Stimulated activated CD8-positive, alpha-beta memory T cell treated with anti-CD3 and anti-CD28 coated beads, Interleukin-7, amount 100 ng/mL, for 1 hour (primary cell): ENCODE measurements at places on chromosomes 5 and 9.

- DNase-seq = no peak
Observed at GRCh38 chr9:112261133-112261532, 72.3 kb downstream of the PTBP3 start.

GRCh38 chr5:14184725-14185124 lies 41.6 kb downstream of the TRIO start:
- no peak for DNase-seq

DNA sequence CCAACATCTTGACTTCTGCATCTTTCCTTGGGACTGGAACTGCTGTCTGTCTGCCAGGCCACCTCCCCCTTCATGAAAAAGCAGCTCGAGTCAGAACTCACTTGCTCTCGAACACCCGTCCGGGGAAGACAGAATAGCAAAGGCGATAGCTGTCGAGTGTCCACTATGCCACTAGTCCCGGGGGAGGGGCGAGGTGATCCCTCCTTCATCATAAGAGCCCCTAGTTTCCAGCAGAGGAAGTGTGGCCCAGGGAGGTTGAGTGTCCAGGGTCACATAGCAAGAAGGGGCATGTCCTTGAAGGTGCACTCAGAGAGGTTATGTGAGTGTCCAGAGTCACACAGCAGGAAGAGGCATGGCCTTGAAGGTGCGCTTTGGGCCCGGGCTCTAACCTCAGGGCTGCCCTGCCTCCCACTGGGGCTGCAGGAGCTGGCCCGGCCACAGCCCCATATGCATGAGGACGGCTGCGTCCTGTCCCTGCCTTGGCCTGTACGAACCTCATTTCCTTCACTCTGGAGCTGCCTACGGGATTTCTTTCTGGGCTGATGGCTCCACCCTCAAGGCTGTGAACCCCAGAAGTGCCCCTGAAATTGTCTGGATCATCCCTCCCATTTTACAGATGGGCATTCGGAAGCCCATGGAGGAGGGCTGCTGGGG lies 6.7 kb downstream of the DBH start:
- DNase-seq = no peak

GRCh38 chr5:1658665-1659064 lies 134.9 kb upstream of the LPCAT1 start:
- no peak for DNase-seq

GRCh38 chr5:55160493-55161209 lies 680 bp downstream of the GPX8 start:
- DNase-seq = no peak

GRCh38 chr9:88746029-88746742 lies 211.2 kb downstream of the NXNL2 start:
- no peak for DNase-seq

- no peak for DNase-seq
Observed at GRCh38 chr9:108282872-108283271, 572.9 kb downstream of the ACTL7B start.

DNA sequence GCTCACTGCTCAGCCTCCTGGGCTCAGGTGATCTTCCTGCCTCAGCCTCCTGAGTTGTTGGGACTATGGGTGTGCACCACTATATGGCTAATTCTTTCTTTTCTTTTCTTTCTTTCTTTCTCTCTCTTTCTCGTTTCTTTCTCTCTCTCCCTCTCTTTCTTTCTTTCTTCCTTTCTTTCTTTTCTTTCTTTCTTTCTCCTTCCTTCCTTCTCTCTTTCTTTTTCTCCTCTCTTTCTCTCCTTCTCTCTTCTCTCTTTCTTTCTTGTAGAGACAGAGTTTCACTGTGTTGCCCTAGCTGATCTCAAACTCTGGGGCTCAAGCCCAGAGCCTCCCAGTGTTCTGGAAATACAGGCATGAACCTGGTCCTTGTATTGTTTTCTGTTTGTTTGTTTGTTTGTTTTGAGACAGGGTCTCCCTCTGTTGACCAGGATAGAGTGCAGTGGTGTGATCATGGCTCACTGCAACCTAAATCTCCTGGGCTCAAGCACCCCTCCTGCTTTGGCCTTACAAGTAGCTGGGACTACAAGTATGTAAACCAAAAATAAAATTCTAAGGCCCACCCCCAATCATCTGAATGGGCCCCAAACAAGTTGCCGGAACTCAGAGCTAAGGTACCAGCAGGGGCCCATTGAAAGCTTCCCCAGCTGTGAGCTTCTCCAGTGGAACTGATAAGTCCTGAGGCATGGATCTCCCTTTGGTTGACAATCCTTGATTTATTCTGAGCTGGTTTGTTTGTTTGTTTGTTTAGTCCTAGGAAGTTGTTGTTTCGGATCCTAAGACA lies 11.9 kb upstream of the BTF3 start:
- no peak for DNase-seq

DNA sequence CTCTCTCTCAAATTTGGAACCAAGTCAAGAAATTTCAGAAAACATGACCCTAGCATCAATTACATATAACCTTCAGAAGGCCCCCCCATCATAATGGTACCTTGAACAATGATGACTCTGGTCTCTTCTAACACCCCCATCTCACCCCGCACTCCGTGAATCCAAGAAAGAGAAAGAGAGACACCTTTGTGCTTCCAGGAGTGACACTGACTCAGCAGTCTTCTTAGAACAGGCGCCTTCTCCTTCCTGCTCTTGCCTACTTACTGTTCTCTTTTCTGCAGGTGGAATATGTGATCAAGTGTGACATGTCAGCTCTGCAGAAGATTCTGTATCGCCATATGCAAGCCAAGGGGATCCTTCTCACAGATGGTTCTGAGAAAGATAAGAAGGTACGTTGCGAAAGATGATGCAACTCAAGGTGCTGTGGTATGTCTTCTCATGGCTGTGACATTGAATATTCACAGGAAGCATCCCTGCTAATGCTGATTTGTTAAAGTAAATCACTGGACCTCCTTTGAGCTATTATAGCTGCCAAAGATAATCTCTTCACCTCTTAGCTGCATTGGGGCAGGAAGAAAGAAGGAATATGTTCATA lies 81.3 kb downstream of the SMARCA2 start:
- DNase-seq = no peak

- DNase-seq = no peak
Observed at GRCh38 chr9:93520523-93520922, 55.9 kb upstream of the PHF2 start.

- DNase-seq = no peak
Observed at GRCh38 chr5:40587376-40587775, 92.3 kb upstream of the PTGER4 start.

GRCh38 chr5:139749242-139749641 lies 46.4 kb upstream of the PSD2 start:
- DNase-seq = no peak

- no peak for DNase-seq
Observed at GRCh38 chr9:93684161-93684765, 107.9 kb downstream of the PHF2 start.

DNA sequence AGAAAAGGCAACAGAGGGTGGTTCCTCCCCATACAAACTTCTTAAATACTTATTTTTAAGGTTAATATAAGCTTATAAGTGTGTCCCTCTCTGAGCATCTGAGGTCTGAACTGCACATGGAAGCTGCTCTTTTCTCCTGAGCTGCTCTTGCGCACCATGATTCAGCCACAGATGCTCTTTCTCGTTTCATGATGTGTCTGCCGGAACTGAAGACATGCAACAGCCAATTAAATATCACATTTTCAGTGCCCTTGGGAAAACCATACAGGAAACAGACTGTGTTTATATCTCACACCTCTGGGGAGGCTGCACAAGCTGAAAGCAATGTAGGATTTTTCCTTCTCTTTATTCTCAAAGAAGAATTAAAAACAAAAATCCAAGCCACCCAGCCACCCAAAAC lies 96.8 kb upstream of the NREP start:
- DNase-seq = no peak

GRCh38 chr9:128921881-128922763 lies 1.3 kb downstream of the PHYHD1 start:
- DNase-seq = no peak

- no peak for DNase-seq
Observed at GRCh38 chr9:105154723-105155191, 89.7 kb upstream of the SLC44A1 start.

GRCh38 chr5:124747791-124748686 lies 1.6 kb upstream of the ZNF608 start:
- DNase-seq = no peak

GRCh38 chr9:36316611-36317317 lies 58.5 kb upstream of the GNE start:
- no peak for DNase-seq

DNA sequence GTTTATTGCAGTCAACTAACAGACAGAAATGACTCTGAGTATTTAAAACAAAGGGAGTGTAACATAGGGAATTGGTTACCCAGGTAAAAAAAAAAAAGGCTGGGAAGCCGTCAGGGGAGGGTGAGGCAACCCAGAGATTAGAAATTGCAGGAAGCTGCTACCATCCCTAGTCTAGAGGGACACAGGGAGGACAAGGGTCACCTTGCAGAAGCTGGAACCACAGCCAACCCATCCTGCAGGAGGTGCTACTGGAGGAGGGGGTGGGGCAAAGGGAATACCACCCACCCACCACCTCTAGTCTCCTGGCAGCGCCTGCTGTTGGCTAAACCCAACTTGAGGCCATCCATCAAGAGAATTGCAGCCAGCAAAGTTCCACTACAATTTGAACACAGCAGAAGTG lies 6.5 kb downstream of the CAST start:
- DNase-seq = no peak

DNA sequence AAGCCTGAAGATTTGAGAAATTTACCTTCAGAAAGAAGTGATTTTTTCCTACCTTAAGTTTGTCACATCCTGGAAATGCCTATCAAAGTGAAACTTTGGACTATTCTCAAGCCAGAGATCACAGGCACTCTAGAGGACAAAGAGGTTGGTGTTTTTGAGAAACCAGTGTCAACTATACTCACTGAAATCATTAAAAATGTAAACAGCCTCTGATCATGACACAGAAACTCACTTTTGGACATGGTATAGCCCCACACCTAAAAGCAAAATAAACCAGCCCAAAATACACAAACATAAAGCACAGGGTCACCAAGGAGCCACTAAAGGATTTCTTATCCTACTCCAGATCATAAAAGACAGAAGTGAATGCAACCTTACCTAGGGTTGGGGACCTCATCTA lies 65.7 kb upstream of the ICE1 start:
- no peak for DNase-seq

- DNase-seq = no peak
Observed at GRCh38 chr9:75653750-75654149, 236.7 kb upstream of the PCSK5 start.

DNA sequence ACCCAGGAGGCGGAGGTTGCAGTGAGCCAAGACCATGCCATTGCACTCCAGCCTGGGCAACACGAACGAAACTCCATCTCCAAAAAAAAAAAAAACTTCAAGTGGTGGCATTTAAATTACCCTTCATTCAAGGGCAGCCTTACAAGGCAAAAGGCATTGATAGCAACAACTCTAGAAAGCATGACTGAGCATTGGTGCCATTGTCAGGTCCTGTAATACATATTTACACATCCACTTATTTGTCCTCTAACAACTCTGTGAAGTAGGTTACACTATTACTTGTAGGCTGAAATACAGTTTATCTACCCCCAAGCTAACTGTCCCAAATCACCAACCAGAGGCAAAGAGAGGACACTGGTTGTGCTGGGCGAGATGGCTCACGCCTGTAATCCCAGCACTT lies 52.7 kb upstream of the LARP1 start:
- DNase-seq = no peak

GRCh38 chr5:2797160-2797559 lies 45.7 kb upstream of the IRX2 start:
- DNase-seq = no peak

GRCh38 chr5:15932066-15932465 lies 247.5 kb downstream of the MARCHF11 start:
- DNase-seq = no peak

DNA sequence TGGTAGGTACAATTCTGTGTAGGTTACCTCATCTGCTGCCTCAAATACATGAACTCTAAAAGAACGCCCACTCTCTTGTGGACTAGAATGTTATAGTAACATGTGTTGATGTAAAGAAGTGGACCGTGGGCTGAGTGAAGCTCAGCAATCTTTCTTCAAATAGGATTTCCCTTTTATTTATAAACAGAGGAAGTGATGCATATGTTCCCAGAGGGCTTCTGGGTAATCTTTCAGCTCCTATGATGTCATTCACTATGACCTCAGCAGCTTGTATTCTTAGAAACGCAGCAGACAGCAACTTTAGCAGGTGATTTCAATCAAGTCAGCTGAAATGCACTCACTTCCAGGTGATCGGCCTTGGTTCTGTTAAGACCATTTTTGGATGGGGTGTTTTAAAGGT lies 14.4 kb downstream of the F2RL2 start:
- no peak for DNase-seq

- DNase-seq = no peak
Observed at GRCh38 chr9:92652461-92652860, 17.5 kb downstream of the IPPK start.

GRCh38 chr5:66015196-66015960 lies 89.0 kb downstream of the ERBIN start:
- DNase-seq = no peak

GRCh38 chr5:8868283-8868682 lies 677.6 kb downstream of the SEMA5A start:
- no peak for DNase-seq

DNA sequence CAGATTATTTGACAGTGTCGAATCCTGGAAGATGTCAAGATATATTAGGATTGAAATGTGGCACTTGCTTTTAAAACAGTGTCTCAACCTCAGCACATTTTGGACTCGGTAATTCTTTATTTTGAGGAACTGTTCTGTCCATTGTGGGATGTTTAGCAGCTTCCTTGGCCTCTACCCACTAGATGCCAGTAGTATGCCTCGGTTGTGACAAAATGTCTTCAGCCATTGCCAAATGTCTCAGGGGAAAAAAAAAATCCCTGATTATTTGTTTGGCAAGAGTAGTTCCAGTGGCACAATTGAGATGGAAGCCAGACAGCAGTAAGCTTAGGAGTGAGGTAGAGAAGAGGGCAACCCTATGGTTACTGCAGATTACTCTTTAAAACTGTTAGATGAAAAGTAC lies 694.5 kb upstream of the RIOK2 start:
- DNase-seq = no peak

DNA sequence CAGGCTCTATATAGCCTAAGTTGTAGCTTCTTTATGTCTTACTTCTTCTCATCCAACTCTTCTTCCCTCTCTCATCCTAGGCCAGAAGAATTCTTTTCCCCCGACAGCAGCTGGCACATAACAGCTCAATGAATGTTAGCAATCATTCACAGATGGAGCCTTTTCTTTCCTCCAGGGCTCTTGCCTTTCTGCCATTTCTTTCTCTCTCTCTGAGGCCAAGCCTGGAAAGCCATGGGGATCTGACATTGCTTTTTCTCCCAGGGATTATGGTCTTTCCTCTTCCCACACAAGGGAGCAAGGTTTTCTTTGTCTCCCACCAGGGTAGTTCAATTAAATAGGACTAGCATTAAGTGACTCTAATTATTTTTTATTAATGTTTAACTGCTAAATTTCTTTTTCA lies 20.5 kb downstream of the SMIM15 start:
- no peak for DNase-seq
